Activated CD4-positive, alpha-beta T cell treated with anti-CD3 and anti-CD28 coated beads, Interleukin-2, amount 50 U/mL, for 16 hours (primary cell): ENCODE measurements at places on chromosomes 7 and 10.
A peak's percentile ranks its signal among the peaks of the same experiment; 100 is the strongest.

- no peak for DNase-seq
These were observed 230.4 kb upstream of the BMPER start for GRCh38 chr7:33674804-33675411.

DNA sequence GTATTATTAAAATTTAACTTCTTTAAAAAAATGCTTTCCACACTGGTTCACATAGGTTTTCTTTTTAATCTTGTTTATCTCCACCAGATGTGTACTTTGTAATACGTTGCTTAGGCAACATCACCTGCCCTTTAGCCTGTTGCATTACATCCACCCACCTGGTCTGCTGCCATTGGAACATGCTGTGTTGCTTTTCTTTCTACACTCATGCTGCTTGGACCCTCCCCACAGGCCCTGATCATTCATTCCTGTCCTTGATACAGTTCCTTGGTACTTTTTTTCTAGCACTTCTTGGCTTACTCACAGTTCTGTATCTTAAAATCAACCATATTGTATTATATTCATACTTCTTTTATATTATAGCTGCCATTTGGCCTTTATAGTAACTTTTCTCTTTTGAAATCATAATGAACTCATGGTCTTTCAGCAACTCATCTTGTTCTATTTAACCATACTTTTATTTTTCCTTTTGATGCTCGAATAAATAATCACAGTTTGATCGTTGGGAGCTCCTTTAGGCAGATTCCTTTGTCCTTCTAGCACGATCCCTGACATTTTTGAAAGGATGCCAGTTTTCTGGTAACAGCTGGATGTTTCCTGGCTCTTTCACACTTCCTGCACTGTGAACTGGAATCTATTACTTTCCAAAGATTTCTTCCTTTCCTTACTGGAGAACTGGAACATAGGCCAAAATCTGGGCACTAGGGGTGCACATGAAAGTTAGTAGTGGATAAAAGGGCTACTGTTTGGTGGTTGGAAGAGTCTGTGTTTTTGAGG lies 125.1 kb downstream of the CDK14 start:
- no peak for DNase-seq

GRCh38 chr7:44313621-44314031 lies 11.8 kb downstream of the CAMK2B start:
- no peak for DNase-seq

- no peak for DNase-seq
These were observed 167.1 kb downstream of the C7orf25 start for GRCh38 chr7:42744746-42745145.

DNA sequence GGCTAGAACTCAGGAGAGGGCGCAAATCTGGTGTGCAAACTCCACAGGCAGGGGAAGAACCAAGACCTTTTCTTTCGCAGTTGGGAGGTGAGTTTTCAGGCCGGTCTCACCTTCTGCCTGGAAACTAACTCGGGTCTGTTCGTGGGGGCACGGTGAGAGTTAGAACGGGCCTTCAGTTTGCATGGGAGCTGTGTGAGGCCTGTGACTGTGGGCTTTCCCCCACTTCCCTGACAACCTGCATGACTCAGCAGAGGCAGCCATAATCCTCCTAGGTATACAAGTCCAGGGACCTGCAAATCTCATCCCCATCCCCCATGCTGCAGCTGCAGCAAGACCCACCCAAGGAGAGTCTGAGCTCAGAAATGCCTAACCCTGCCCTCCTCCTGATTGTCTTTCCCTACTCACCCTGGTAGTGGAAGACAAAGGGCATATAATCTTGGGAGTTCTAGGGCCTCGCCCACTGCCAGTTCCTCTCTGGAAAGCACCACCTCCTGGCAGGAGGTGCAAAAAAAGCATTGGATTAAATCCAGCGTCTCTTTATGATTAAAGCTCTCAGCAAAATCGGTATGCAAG lies 194.9 kb upstream of the ETV1 start:
- no peak for DNase-seq

- DNase-seq: no peak
These were observed 35.7 kb downstream of the STAMBPL1 start for GRCh38 chr10:88915781-88916180.

- DNase-seq: no peak
These were observed 233.1 kb upstream of the FZD8 start for GRCh38 chr10:35875016-35875676.

- DNase-seq: no peak
These were observed 98.2 kb upstream of the PITRM1 start for GRCh38 chr10:3270577-3271316.

DNA sequence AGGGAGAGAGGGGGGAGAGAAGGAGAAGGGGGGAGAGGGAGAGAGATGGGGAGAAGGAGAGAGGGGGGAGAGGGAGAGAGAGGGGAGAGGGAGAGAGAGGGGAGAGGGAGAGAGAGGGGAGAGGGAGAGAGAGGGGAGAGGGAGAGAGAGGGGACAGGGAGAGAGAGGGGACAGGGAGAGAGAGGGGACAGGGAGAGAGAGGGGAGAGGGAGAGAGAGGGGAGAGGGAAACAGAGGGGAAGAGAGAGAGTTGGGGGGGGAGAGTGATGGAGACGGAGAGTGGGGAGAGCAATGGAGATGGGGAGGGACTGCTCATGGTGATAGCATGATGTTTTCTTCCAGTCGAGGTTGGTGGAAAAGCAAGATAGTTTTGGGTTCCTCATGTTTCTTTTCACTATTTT lies 172.4 kb downstream of the DNAJB6 start:
- DNase-seq: no peak

DNA sequence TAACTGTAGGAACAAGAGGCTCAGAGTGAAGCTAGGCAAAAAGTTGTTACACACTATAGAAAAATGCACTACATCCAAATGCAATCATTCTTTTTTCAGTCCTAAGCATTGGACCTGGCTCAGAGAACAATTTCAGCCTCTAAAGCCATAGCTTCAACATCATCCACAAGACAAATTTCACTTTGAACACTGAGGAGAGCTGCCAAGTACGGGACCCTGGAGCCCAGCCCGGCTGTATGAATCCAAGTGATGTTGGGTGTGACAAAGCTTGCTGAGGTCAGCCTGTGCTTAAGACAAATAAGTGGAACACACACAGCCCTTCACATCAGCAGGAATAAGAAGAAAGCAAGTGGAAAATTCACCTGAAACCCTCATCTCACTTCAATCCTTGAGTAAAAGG lies 233.1 kb upstream of the PFKP start:
- DNase-seq: no peak

- no peak for DNase-seq
These were observed 144.1 kb downstream of the C10orf105 start for GRCh38 chr10:71575451-71575850.

DNA sequence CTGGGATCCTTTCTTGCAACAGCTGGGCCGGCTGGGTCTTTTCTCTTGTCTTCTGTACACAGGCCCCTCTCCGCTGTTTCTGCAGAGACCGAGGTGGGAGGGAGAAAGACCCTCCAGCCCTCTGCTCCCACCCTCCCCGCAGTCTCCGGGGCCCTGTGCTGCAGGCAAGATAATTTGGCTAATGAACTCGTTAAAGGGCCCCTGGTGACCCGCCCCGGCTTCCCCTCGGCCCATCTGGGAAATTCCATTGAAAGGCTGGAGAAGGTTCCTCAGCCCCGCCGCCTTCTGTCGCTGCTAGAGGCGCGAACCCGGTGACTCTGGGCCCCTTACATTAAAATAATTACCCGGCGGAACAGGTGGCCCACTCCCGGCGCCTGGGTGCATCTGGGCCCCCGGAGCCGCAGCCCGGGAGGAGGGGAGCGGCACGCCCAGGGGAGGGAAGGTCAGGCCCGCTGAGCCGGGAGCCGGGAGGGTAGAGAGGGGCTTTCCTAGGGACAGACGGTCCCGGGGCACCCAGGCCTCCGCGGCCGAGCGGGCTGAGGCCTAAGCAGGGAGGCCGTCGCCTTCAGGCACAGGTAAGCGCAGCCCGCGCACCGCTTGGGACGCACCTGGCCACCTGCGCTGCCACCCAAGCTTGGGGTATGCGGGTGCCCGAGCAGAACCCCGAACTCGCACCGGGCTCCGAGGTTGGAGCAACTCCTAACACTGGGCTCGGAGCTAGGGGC lies 7.3 kb upstream of the MNX1 start:
- DNase-seq: no peak

GRCh38 chr10:35794703-35795102 lies 152.6 kb upstream of the FZD8 start:
- no peak for DNase-seq

GRCh38 chr7:68789597-68789996 lies 808.7 kb upstream of the AUTS2 start:
- DNase-seq: no peak

DNA sequence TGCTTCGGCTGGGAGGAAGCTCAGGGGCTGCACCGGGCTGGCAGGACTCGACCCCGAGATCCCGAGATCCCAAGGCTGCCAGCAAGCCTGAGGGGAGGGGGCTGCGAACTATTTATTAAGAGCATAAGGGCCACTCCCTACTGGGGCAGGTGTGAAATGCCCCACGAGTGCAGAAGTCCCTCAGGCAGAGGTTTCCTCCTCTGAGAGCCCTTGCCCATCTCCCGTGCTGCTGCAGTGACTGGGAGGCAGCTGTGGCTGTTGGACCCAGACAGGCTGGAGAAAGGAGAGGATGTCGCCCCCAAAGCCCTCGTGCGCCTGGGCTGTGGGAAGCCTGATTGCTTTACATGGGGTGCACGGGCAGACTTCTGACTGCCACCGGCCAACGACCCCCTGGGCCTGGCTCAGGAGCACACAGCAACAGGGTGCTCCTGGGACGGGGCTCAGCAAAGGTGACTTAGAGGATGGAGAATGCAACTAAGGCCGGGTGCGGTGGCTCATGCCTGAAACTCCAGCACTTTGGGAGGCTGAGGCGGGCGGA lies 39.8 kb downstream of the RGS10 start:
- DNase-seq: no peak

GRCh38 chr10:97724341-97724941 lies 10.9 kb downstream of the MARVELD1 start:
- no peak for DNase-seq

DNA sequence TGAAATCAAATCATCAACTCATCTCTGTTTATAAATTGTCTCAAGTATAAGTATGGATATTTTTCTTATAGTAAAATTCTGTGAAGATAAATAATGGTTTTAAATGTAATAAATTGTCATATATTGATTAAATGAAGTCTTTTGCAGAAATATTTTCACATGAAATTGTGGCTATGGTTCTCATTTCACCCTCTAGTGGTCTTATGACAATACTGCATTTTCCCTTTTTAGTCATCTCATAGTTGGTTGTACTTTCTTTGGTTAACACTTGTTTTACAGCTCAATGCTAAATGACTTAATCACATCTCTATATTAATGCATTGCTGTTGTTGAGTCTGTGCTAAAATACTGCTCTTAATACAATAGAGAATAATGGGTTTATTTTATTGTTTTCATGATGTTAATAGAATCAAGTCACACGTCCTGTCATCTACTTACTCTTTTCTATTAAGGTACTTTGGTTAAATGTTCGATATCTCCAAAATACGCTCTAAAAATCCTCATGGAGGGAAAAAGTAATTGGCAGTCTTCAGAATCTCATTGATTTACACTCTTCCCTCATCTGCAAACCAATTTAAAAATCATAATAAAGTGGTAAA lies 38.0 kb upstream of the CACNA2D1 start:
- DNase-seq: peak; percentile 12

DNA sequence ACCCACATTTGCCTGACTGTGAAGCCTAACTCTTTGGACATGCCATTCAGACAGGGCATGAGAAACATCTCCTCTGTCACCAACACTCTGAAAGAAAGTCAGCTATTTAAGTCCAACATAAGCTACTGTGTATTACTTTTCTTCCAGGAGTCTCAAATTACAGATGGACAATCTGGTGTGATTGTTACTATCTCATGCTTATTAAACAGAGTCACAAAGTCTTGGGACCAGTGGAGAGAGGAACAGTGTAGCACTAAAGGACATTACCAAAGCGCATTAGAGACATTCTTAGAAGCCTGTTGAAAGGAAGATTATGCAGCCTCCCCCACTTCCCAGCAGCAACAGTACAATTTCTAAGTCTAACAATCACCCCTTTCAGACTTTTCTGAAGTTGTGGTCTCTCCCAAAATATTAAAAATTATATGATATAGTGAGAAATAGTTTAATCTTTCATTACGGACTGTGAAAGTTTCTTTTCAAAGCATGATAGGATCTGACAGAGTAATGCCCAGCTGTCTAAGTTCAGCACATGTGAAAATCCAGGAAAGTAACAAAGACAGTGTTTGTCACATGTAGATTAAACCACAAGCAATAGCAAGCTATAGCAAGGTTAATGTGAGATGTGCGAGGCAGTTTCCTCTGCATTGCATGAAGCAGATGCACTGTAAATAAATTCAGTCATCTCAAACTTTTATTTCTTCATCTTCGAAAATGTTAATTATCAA lies 280.9 kb upstream of the FZD8 start:
- no peak for DNase-seq

DNA sequence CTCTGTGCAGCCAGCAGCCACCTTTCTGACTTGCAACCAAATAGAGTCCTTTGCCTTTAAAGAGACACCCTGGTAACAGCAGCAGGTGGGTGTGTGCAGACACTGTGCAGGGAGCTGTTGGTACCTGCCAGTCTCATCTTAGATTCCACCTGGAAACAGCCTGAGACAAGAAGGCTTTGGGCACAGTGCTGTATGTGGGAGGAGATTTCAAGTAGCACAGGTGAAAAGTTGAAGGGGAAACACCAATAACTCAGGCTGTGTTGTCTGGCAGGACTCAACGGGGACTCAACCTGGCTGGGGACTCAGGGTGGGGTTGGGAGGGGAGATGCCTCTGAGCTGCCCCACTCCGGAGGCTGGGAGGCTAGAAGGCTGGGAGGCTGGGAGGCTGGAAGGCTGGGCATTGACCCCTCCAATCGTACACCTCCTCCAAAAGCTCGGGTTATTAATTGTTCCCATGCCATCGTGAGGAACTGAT lies 6.7 kb downstream of the CPXM2 start:
- no peak for DNase-seq

GRCh38 chr7:141702047-141702567 lies at the start of gene DENND11:
Gene DENND11, minus strand, starts transcription at chr7:141702166. Its CDS starts 13 bp downstream, at chr7:141702153.
- DNase-seq: no peak

- no peak for DNase-seq
These were observed 544.2 kb downstream of the CNTNAP2 start for GRCh38 chr7:146660839-146661238.

- no peak for DNase-seq
These were observed 1.8 kb downstream of the LRCH4 start for GRCh38 chr7:100584054-100584682.

DNA sequence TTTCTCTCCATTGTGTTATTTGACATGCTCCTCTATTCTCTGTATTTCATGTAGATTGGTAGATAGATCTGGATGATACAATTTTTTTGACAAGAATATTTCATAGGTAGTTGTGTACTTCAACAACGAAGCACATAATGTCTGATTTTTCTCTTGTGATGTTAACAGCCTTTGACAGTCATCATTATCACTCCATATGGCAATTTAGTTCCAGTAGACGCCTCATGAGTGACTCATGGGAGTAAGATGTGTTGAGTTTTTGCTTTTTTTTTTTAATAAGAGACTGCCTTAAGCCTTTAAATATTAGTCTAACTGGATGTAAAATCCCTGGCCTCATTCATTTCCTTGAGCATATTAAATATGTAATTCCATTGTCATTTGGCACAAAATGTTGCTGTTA lies 123.5 kb upstream of the ZNF32 start:
- DNase-seq: no peak
